ENCODE measurements at places on chromosomes 1 and 21.
A peak's percentile ranks its signal among the peaks of the same experiment; 100 is the strongest.

DNA sequence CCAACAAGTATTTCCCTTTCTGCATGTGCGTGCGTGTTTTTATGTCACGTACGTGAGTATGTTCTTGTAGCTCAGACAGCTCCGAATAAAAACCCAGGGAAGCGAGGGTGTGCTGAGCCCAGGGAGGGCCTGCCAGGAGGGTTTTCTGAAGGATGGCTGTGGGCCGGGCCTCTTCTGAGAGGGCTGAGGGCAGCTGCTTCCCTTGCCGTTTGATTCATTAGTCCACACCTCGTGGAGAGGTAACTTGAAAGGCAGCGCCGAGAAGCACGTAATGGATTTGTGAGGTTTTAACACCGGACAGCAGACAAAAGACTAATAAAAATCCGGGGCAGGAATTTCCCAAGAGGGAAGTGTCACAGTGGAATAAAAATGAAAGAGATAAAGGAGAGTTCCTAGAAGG lies 29.5 kb downstream of the CD247 start:
- DNase-seq: no peak

DNA sequence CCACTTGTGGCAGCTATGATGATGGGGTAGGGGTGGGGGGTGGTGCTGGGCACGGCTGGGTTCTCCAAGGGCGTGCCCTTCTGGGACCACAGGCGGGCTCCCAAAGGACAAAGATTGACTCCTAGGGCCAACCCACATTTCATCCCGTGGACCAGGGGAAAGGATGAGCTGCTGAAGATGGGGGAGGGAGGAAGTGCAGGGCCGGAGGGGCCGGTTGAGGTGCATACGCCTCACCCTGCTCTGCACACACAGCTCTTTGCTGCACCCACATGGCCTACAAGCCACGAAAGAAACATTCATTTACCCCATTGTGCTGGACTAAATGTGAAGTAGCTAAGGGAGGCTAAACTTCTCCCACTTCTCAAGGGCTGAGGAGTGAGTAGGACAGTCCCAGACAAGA lies 34.2 kb upstream of the GNPAT start:
- DNase-seq: no peak

DNA sequence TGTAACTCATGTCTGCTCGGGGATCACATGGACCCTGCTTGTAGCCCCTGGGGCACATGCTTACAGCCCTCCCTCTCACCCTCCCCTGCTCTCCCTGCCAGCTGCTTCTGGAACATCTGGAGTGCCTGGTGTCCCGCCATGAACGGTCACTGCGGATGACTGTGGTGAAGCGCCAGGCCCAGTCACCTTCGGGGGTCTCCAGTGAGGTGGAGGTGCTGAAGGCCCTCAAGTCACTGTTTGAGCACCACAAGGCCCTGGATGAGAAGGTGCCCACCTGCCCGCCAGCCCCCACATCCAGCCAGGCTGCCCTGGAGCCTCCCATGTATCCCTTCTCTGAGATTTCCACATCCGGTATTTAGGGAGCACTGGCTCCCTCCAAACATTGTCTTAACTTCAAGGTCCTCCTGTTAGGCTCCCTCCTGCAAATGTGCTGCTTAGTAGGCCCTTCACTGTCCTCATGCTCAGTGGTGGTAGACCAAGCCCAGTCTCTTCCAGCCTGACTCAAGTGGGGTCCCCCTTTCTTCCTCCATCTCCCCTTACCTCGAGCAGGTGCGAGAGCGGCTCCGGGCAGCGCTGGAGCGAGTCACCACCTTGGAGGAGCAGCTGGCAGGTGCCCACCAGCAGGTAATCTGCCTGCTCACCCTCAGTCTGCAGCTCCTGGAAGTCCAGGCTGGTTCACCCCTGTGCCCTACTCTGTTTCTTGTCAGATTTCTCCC lies 17.7 kb downstream of the PPFIA4 start:
- DNase-seq: no peak

GRCh38 chr1:233530665-233531386 lies 83.1 kb upstream of the KCNK1 start:
- no peak for DNase-seq

DNA sequence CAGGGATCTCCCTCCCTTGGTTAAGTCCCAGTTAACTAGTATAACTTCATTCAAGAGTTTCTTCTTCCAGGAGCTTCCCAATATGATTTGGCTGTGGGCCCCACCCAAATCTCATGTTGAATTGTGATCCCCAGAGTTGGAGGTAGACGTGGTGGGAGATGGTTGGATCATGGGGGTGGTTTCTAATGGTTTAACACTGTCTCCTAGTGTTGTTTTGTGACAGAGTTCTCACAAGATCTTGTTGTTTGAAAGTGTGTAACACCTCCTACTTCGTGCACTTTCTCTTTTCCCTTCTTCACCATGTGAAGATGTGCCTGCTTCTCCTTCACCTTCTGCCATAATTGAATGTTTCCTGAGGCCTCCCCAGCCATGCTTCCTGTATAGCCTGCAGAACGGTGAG lies 251.8 kb upstream of the FGGY start:
- DNase-seq: no peak

- no peak for DNase-seq
These were observed 118.0 kb upstream of the PAXBP1 start for GRCh38 chr21:32889596-32889995.

GRCh38 chr1:172902861-172903381 lies 147.8 kb downstream of the TNFSF18 start:
- no peak for DNase-seq

- DNase-seq: no peak
These were observed 6.0 kb downstream of the TEX35 start for GRCh38 chr1:178518894-178519293.

DNA sequence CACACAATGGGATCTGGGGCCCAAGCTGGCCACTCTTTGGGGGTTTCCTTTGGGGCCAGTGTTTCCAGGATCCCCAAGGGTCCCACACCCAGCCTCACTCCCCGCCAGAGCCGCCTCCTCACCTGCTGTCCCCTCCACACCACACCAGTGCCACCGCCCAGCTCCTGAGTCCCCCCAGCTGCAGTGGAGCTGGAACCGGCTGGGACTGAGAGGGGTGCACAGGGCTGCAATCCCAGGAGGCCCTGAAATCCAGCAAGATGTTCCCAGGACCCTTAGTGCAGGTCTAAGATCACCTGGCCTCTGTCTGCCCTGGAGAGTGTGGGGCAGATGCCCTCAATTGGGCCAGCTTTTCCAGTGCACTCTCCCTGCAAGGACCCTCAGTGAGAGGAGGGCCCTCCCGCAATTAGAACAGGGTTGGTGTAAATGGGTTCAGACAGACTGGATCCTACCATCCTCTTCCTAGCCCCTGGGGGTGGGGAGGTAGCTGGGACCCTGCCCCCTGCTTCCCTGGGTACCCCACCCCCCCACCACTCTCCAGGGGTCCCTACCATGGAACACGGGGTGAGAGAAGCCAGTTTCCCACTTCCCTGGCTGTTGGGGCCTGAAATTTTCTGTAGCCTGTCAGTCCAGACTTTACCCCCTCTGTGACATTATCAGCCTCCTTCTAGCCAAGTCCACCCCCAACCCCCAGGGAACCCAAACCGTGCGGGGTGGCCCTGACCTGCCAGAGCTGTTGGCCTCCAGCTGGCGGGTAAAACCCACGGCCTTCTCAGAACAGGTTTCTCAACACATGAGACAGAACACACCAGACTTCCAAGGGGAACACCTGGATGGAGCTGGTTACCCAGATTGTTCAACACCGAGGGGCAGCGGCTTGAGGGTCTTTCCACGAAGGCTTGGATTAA lies 7.0 kb downstream of the KRTAP10-12 start:
- DNase-seq: peak; percentile 65

GRCh38 chr1:153358691-153358975 lies 979 bp downstream of the S100A9 start:
- peak; percentile 54 for DNase-seq

- no peak for DNase-seq
These were observed 112.2 kb upstream of the MROH9 start for GRCh38 chr1:170823120-170823519.

GRCh38 chr21:21226472-21226871 lies 228.3 kb downstream of the NCAM2 start:
- DNase-seq: no peak

GRCh38 chr1:94314222-94314858 lies 77.0 kb upstream of the ARHGAP29 start:
- no peak for DNase-seq

- DNase-seq: no peak
These were observed 1510.6 kb downstream of the MRPL39 start for GRCh38 chr21:24096651-24097050.

DNA sequence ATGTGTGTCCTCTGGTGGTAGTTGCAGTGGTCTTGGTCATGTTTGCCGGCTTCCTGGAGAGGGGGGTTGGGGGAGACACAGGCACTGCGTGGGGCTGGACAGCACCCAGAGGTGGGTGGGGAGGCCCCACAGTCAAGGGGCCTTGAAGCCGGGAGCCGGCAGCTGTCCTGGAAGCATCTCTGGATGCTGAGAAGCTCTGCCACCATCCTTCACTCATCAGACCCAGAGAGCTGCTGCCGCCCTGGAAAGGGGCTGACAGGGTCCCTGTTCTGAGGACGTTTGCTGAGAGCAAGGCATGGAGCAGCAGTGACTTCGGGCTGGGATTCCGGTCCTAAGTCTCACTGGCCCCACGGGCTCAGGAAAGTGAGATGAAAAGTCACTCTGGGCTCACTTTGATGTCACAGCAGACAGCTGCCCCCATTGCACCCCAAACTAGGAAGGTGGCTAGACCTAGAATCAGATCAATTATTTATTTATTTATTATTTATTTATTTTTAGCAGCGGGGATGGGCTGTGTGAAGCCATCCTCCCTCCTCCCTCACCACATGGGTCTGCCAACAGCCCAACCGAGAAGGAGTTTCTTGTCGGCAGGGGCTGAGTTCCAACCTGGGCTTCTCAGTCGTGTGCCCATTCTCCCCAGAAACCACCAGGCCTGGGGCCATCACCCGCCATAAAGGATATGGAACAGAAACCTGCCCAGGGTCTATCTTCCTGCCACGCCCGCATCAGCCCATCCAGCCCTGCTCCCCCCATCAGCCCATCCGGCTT lies 547.4 kb downstream of the PTPRU start:
- DNase-seq: peak; percentile 52

- no peak for DNase-seq
These were observed 159.8 kb downstream of the ZNF326 start for GRCh38 chr1:90154711-90155110.

DNA sequence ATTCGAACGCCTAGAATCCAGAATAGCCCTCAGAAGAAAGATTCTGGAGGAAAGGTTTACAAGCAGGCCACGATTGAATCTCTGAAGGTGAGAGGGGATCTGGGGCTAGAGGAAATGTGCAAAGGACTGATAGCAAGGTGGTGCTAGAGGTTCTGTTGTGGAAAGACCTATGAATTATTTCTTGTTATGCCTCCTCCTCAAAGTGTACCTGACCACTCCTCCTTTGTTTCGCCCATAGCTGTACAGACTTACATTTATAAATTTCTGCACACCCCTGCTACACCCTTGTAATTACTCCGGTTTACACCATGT lies 986 bp downstream of the TCEANC2 start:
- DNase-seq: no peak

- no peak for DNase-seq
These were observed 289.8 kb upstream of the POU3F1 start for GRCh38 chr1:38336301-38336923.

GRCh38 chr1:68696221-68696620 lies 199.3 kb upstream of the DEPDC1 start:
- no peak for DNase-seq

- peak; percentile 87 for DNase-seq
These were observed 4.2 kb upstream of the RAP1GAP start for GRCh38 chr1:21673277-21673780.

- DNase-seq: no peak
These were observed 397.9 kb downstream of the BRINP2 start for GRCh38 chr1:177568622-177569021.

DNA sequence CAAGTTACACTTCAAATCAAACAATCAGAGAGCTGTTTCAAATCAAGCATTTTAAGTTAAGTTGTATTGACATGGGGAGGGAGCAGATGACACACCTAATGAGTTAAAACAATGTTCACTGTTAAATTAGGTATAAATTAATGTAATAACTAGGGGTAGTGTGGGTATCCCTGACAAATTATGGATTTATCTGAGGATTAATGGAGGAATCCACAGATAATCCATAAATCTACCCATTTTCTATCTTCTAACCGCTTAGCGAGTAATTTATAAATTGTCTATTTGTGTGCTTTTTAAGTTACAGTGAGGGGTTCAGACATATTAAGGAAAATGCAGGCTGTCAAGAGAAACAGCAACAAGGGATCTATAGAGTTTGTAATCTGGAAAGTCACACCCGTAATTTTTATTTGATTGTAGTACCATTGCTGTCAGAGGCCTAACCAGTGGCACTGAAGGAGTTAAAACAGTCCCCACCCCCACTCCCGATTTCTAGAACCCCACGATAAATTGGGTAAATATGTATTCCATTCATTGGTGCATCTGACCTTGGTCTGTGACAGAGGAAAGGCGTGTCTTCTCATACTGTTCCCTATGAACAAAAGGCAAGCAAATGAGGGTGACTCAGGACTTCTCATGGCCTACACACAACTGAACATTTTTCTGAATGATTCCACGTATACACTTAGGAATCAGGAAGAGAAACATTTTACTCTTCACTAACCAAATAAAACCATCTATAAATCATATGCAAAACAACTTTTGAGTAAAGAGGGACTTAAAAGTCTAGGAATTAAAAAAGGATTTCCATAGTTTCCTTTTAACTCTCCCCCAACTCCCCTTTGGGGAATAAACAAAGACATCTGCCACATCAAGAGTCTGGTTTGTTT lies 7.4 kb downstream of the IRF2BP2 start:
- peak; percentile 75 for DNase-seq

- no peak for DNase-seq
These were observed 83.0 kb upstream of the AK4 start for GRCh38 chr1:65064981-65065380.

- DNase-seq: no peak
These were observed 17.0 kb upstream of the NGF start for GRCh38 chr1:115355069-115355468.

DNA sequence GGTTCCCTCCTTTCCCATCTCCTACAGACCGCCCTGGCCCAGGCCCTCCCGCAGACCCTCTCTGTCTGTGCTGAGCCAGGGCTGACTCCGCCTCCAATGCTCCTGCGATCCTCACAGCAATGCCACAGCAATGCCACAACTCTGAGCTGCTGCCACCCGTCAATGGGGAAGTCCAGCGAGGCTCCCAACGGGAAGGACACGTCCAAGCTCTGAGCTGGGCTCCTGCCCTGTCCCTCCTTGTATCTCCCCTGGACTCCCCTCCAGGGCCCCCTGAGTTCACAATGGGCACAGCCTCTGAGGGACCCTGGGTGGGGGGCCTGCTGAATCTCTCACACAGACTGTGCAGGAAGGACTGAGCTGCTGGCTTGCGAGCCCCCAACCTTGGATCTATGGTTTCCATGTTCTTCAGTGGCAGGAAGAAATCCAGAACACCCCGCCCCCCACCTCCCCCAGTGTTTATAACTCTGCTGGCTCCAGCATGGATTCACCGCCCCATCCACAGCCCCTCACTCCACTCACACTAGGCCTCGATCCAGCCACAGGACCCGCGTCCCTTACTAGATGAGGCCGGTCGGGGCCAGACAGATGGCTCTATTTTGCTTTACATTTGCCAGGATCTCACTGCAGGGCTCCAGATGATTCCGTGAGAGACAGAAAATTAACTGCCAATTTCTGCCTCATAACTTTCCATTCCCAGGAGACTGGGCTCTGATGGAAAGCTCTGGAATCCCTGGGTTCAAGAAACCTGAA lies 338.0 kb downstream of the MATN1 start:
- DNase-seq: no peak

GRCh38 chr1:66556161-66556611 lies 22.2 kb downstream of the SGIP1 start:
- DNase-seq: no peak
